ENCODE measurements at places on chromosomes 7 and 10.
A peak's percentile ranks its signal among the peaks of the same experiment; 100 is the strongest.

GRCh38 chr10:125811251-125811650, 11.8 kb downstream of the UROS start:
- no peak for DNase-seq

- DNase-seq = no peak
These were observed 108.1 kb downstream of the ITGB8 start for GRCh38 chr7:20438694-20439376.

GRCh38 chr10:80454513-80455460, 677 bp downstream of the TSPAN14 start:
- peak; percentile 66 for DNase-seq

DNA sequence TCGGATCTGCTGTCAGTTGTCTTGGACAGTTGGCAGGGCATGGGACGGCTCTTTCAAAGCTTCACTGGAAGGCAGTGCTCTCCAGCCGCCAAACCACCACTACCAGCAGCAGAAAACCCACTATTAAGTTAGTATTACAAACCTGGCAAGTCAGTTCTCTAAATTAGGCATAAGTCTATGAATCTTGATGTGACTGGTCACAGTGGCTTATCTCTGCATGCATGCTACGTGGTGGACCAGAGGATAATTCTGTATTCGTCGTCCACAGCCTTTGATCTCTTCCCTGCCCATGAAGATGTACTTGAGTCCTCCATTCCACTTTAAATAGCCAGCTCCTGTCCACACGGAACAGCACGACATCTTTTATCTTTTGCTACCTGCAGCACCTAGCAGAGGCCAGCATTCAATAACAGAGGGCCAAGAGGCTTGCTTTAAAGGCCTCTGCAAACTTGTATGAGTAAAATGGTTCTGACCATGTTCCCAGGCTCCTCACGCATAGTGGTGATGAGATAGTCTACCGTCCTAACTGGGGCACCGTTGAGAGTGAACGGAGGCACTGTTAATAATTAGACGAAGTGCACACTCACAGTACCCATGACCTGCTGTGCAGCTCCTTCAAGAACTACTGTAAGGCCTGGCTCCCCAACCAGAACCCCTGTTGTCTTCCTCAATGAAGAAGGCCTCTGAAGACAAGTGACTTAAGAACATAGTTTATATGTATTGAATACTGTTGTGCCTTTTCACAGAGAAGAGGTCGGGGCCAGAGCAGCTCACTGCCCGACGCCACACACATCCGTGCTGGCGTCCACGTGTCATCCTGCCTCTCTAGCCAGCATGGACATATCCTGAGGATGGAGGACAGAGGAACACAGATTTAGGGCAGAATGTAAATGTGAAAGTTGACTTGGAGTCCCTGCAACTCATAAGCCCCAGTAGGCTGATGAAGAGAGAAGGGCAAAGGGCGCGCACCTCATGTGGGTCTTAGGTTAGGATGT, 1.0 kb downstream of the GPR146 start:
- no peak for DNase-seq

GRCh38 chr10:96701265-96701664, 19.0 kb downstream of the PIK3AP1 start:
- no peak for DNase-seq

DNA sequence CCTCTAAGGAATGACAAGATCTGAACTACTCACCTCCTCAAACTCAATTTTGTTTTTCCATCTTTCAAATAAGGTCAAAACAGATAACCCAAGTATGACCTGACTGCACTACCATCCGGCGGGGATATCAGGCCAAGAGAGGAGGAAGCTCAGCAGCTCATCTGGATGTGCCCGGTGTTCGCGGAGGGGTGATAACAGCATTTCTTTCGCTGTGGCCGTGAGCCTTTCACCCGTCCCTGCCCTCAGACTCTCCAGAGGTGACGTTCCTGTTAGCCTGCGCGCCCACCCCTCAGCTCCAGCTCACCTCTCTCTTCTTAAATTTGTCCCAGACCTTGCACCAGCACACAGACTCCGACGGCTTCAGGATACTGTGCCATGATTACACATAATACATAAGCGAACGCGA, 526 bp downstream of the ZNF248 start:
- DNase-seq = no peak

DNA sequence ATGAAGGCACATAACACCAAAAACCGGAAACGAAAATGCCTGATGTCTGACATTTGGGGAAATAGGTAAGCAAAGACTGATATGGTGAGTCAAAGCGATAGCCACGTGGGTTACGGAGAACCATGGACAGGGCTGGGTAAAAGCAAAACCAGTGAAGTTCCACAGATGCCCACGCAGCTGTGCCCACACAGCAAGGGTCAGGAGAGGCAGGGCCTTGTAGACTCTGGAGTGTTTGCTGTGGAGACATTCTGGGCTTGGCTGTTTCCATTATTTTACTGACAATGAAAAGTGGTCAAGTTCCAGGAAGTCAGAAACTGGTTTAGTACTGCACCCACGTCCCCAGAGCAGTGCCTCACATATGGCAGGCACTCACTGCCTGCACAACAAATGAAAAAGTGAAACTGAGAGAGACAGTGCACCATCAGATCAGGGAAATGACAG, 148.7 kb downstream of the ZMYND11 start:
- DNase-seq = no peak

DNA sequence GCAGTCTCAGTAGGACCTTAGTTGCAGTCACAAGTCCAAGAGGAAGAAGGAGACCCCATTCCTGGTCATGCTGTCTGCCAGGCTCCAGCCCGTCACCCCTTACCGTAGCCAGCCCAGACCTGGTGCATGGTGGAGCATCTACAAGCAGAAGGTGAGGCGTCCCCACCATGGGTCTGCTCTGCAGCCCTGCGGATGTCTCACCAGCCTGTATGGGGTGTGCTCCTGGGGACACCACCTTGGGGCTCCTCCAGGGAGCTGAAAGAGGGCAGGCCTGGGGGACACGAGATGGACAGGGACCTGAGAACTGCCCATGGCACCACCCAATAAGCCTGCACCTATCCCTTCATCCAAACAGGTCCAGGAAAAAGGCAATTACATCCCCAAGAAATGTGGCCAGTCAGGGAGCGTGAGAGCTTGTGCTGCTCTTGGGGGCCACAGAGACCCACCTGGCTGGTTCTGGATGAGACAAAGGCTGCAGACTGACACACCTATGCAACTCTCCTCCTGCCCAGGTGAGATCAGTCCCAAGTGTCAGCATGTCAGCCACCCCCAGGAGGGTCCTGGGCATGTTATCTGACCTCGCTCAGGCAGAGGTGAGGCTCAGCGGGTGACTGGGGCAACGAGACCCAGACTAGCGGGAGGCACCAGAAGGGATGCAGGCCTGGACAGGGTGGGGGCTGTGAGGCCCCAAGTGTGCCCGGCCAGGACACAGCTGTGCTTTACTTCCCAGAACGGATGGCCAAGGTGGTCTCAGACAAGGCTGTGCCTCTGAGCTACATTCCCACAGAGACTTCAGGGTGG, 84.5 kb upstream of the RET start:
- DNase-seq = no peak

GRCh38 chr10:100886963-100887362, 25.8 kb upstream of the SLF2 start:
- DNase-seq = no peak

DNA sequence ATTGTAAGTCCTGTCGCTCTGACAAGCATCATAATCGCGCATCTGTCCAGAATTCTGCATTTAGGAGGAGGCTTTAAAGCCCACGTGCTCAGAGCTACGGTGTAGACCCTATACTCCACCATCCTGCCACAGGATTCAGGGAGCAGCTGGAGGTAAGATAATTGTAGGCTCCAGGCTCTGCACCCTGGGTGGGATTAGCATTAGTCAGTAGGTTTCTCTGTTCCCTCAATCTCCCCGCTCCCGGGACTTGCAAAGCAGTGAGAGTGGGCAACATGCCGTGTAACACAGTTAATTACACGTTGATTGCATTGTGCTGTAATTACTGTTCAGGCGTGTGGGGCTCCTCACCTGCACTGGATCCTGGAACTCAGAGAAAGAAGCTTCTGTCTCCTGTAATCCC, 89.3 kb upstream of the CUX1 start:
- DNase-seq = no peak

DNA sequence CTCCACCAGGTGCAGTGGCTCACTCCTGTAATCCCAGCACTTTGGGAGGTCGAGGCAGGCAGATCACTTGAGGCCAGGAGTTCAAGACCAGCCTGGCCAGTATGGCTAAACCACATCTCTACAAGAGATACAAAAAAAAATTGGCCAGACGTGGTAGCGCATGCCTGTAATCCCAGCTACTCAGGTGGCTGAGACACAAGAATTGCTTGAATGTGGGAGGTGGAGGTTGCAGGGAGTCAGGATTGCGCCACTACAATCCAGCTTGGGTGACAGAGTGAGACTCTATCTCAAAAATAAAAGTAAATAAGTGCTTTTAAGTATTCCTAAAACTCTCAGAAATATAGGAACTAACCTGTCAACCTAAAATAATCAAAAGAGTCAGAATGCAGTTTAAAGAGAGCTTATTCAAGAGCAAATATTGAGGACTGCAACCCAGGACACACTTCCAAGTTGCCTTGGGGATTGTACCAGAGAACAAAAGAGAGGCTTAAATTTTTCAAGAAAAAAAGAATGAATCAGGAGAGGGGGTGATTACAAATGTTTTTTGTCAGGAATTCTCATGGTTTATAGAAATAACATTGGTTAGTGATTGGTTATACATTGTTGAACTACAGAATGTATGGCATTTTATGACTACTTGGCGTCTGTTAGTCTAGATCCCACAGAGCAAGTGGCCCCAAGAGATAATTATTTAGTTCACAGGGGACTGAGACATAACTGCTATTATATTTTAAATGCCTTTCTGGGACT, 33.2 kb upstream of the PPP1R9A start:
- DNase-seq = peak; percentile 16

DNA sequence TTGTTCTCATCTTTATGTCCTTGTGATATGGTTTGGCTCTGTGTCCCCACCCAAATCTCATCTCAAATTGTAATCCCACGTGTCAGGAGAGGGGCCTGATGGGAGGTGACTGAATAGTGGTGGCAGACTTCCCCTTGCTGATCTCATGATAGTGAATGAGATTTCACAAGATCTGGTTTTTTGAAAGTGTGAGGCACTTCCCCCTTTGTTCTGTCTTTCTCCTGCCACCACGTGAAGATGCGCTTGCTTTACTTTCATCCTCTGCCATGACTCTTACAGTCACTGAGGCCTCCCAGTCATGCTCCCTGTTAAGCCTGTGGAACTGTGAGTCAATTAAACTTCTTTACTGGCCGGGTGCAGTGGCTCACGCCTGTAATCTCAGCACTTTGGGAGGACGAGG, 161.0 kb downstream of the HERPUD2 start:
- no peak for DNase-seq

DNA sequence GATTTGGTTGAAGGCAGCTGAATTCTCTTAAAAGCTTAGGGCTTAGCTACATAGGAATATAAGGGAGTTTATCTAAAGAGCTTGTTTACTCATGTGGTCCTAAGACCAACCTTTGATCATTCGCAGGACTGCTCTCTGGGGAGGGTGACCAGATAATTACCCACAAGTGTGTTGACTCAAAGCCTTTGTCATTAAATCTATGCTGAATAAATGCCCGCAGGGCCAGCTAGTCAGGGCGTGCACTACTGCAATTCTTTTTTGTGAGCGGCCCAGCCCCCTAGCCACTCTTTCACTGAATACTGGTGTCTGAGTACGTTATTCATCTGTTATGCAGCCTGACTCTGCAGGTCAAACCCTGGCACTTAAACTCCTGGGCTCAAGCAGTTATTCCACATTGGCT, 69.6 kb downstream of the AKAP9 start:
- DNase-seq = no peak

GRCh38 chr7:24888653-24889052, 91.3 kb downstream of the OSBPL3 start:
- no peak for DNase-seq

DNA sequence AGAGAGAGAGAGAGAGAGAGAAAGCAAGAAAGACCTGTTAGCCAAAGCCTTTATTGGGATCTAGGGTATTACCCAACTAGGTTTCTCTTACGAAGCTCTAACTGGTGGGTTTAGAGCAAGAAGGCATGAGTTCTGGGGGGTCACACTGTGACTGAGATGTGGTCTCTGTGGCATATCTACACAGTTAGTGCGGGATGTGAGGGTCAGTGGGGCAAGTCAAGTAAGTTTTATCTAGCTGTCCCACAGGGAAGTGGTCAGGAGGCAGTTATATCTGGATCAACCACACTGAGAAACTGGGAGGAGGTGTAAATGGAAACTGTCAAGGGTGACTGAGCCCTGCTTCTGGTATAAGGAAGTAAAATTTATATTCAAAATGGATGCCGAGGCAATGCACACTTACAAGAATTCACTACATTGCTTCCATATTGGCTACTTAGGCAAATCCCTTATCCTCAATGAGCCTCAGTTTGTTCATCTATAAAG, 331.6 kb upstream of the HPS1 start:
- DNase-seq = no peak

GRCh38 chr10:78893217-78893616, 175.5 kb upstream of the ZMIZ1 start:
- DNase-seq = no peak

DNA sequence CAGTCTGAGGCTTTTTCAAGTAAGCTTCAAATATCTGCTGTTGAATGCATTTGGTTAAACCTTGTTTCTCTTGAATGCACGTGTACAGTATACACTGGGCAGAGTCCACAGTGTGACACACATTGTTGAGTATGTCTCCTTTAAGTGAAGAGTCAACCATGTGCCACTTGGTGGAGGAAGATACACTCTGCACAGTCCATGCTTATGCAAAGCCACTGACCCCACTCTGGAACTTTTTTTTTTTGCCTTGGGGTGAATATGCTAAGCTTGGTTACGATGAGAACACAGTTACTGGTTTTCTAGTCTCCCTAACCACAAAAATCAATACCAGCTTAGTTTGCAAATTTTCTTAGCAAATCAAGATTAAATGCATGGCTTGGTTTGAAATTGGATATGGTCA, 186.8 kb upstream of the VIPR2 start:
- no peak for DNase-seq

GRCh38 chr10:63424576-63424975, 41.2 kb downstream of the JMJD1C start:
- no peak for DNase-seq

DNA sequence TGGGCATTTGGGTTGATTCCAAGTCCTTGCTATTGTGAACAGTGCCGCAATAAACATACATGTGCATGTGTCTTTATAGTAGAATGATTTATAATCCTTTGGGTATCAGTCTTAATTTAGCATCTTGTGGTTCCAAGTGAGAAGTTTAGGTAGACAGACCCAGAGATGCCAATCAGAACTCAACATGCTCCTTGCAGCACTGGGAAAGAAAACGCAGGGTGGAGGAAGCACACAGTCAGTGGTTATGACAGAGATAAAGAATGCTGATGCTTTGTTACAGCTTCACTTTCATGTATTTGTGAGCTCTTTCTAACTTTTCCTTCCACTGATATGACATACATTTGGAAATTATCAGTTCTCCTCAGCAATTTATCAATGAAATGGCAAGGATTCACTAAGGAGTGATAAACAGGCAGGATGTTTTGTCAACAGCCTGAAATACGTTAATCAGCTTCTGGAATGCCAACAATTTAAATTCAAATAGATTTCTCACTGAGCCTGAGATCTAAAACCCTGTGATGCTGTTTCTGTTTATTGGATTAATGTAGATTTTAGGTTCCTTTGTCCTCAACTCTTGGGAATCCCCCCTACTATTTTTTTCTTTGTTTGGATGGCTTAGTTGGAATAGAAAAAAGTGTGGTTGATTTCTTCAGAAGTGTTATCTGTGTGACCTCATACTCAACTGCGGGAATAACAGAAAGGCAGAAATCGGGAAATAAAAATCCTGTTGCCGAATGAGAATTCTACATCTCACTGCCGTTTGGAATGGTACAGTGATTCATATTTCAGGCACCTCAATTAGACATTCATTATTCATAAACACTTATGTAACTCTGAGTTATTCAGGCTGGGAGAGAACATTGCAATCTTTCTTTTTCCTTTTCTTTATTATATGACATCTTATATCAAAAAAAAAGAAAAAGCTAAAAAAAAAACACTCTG, 675.0 kb downstream of the CNTNAP2 start:
- DNase-seq = peak; percentile 14
